ENCODE measurements at places on chromosomes 7 and 10. TPM values are rescaled to one million over a fixed set of nuclear protein-coding genes. Genes with fewer than 3 reads are reported as not detected.

Gene AGAP3
- polyA plus RNA-seq, result 61.2 TPM

Gene GNGT1
- polyA plus RNA-seq, result not detected

Gene SPDYE9
- polyA plus RNA-seq, result 0.21 TPM

Gene C10orf62
- polyA plus RNA-seq, result 0.35 TPM

All from right renal cortex interstitium (tissue), 3 donors.